GF-D8 (cell line): ENCODE measurements at places on chromosomes 7 and 10.

- no peak for DNase-seq
Measured at GRCh38 chr10:130782467-130782866, 529.1 kb downstream of the TCERG1L start.

GRCh38 chr7:141333459-141333858 lies 217.8 kb upstream of the AGK start:
- DNase-seq = no peak

DNA sequence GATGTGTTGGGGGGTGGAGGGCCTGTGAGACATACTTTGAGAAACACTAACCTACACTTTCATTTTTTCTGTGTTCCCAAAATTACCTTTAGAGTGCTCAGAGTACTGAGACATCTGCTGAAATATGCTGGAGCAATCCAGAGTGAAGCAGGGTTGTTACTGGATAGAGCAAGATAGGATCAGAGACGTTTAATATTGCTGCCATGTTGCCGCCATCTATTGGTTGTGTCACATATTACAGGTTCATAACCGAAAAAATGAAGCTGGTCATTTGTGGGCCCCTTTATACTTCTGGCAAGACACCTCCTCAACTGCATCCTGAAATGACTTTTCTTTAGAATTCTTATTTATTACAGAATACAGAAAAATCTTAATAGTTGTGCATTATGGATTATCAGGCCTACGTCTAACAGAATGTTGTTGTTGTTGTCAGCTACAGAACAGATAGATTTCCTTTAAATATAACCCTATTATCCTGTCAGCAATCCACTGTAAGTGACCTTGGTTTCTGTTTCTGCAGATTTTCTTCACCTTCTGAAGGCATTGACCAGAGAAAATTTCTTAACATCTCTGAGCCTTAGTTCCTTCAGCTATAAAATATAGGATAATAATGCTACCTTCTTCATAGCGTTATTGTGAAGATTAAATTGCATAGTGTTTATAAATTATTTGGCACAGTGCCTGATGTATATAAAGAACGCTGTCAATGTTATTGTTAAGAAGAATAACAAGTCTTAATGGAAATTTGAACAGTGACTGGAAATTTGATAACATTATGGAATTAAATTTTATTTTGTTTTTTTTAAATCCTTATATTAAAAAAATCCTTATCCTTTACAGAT lies 16.2 kb upstream of the DLD start:
- peak; percentile 31 for DNase-seq

GRCh38 chr7:116809636-116810266 lies 52.6 kb upstream of the CAPZA2 start:
- no peak for DNase-seq

DNA sequence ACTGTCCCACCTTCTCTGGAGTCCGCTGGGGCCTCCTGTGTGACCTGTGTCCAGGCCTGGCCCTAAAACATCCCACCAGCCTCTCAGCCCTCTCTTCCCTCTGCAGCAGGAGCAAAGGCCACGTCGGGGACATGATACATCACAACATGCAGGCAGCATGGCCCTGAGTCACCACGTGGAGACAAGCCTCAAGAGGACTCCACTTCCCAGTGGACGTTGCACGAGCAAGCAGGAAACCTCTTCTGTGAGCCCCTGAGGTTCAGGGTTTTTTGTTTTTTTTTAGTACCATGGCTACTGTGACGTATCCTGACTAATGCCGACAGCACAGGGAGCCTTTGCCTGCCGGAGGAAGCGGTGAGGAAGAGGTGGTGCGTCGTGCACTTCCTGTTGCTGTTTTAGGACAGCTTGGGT lies 165.9 kb downstream of the DNAJB6 start:
- DNase-seq = peak; percentile 83

DNA sequence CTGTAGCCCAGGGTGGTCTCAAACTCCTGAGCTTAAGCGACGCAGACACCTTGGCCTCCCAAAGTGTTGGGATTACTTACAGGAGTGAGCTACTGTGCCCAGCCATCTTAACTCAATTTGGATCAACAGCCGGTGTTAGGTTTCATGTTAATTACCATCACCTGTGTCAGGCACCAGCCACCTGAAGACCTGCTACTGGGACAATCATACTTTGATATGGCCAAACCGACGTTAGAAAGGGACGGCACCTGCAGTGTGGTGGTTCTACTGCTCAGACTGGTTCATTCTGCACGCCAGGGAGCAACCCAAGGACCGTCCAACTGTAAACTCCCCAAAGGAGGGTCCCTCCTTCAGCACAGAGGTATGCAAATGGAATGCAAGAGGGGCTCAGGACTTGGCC lies 74.2 kb upstream of the CYTH3 start:
- no peak for DNase-seq

DNA sequence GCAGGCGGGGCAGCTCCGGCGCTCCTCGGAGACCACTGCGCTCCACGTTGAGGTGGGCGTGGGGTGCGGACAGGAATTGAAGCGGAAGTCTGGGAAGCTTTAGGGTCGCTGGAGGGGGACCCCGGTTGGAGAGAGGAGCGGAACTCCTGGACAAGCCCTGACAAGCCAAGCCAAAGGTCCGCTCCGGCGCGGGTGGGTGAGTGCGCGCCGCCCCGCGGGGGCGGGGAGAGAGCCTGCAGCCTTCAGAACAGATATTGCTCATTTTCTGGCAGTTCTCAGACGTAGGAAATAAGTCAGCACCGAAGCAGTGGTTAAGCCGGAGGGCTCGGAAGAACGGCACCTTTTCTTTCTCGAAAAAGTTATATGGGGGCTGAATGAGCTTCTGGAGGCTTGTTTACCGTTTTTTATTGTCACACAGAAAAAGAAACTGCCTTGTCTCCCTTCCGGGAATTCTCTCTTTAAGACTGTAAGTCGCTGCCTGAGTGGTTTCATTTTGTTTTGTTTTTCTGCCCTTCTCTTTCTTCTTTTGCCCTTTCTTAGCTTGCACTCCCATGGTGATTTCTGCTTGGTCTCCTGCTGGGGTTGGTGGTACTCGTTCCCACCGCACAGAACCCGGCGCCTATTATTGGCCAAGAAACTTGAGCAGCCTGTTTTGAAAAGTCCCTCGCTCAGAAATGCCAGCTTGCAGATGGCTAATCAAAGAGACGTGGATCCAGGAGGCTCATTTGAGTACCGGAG lies 732 bp downstream of the FAS start:
- peak; percentile 15 for DNase-seq

DNA sequence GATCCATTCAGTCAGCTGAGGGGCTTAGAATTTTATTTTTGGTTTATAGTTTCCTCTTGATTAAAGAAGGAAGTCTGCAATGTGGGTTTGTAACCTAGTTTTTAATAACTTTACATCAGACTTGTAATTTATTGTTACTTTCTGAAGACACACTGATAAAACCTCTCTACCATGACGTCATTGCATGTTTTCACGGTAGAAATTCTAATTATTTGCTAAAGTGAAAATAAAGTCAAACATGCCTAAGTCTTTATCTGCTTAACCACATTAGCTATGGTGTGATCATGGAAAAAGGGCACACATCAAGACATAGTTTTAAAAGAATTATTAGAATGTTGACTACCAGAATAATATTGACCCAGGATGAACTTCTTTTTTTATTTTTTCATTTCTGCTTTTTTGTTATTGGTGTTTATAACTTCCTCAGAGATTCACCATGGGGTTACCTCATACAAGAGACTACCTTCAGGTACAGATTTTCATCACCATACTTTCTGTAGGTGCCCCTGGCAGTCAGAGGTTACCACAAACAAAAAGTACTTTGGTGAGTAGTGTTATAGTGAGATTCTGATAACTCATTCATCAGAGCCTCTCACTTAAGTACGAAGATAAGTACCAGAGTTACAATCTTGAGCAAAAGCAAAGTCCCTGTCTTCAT lies 7.0 kb upstream of the PANK1 start:
- no peak for DNase-seq

GRCh38 chr10:121662945-121663917 lies 65.0 kb upstream of the FGFR2 start:
- no peak for DNase-seq

- DNase-seq = no peak
Measured at GRCh38 chr10:99906470-99906869, 103.3 kb downstream of the DNMBP start.
